Cerebellar nuclear complex (tissue), 1 donor: ENCODE measurements at places on chromosomes 7 and 10.

- no peak for DNase-seq
Measured at GRCh38 chr10:1567742-1568495, 169.4 kb downstream of the ADARB2 start.

DNA sequence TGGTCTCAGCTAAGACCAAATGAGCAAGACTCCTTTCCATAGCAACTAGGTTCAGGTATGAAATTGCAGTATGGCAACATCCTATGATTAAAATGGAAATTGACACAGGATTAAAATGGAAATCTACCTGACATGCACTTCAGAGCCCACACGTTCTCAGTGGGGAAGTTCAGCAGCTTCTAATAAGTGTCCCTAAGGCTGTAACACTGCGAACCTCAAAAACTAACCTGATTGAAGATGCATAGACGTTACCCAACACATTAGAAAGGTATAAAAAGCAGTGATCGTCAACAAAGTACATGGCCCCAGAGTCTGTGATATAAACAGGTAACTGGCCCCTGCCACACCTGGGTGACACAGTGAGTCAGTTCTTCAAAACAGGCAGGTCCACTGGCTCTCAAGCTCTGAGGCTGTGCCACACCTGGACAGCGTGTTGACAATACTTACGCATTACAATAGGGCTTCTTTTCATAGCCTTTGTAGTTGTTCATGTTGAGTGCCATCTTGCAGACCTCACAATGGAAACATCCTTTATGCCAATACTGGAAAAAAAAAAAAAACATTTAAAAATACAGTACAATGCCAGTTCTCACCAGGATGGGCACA lies 274.9 kb upstream of the NEBL start:
- DNase-seq: no peak

DNA sequence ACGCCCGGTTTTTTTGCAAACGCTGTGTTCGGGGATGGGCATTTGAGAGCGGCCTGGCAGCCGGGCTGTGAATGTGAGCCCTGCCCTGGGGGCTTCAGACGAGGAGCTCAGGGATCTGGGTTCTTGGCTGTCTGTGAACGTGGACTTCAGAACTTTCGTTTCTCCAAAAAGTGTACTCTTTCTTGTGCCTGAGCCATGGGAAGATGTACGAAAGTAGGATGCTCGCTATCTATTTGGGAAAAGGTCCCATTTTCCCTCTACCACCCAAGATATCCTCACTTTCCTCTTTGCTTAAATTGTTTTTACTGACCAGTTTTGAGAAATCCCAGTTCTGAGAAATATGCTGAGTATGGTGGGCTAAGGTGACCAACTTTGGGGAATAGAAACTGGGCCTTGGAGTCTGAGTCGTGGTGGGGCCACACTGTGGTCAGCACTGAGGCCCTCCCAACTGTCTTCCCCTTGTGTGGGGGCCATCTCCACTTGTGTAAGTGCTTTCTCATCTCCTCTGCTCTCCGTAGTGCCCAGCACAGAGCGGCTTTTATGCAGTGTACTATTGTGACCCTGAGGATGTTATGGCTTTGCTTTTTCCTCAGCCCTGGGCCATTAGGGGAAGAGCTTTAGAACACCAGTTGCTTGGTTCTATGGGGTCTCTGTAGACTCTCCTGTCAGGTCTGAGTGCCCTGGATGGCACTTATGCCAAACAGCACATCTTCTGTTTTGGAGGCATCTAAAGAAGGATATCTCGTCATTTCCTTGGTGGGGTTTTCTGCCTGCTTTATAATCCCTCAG lies 918 bp downstream of the DBNL start:
- DNase-seq: no peak

- DNase-seq: no peak
Measured at GRCh38 chr7:137276189-137276588, 67.3 kb downstream of the PTN start.

GRCh38 chr7:7408001-7408770 lies 127.5 kb downstream of the COL28A1 start:
- DNase-seq: no peak

- no peak for DNase-seq
Measured at GRCh38 chr7:19558527-19558926, 150.3 kb downstream of the POLR1F start.

DNA sequence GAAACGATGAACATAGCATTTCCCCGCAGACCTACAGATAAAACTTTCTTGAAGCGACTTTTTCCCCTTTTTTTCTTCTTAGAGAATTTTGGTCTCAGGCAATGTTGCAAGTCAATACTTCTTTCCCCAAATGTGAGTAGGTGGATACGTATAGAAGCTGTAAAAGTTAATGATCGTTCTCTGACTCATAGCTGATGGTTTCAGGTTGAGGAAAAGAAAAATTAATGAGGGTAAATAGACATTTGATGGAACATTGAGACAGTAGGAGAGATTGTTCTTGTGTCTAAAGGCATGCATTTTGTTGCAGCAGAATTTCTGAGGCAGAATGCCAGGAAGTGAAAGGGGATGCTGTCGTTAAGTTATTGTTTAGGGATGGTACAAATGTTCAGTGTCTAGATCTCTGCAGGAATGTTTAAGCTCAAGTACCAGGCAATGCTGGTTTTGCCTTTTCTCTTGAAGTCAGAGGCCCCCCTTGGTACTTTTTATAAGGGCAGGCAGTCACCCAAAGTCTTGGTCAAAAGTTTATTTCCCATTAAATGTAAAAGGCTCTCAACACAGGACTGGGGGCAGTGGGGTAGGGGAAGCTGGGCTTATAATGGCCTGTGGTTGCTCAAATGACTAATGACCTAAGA lies 9.3 kb downstream of the TCF7L2 start:
- DNase-seq: no peak

DNA sequence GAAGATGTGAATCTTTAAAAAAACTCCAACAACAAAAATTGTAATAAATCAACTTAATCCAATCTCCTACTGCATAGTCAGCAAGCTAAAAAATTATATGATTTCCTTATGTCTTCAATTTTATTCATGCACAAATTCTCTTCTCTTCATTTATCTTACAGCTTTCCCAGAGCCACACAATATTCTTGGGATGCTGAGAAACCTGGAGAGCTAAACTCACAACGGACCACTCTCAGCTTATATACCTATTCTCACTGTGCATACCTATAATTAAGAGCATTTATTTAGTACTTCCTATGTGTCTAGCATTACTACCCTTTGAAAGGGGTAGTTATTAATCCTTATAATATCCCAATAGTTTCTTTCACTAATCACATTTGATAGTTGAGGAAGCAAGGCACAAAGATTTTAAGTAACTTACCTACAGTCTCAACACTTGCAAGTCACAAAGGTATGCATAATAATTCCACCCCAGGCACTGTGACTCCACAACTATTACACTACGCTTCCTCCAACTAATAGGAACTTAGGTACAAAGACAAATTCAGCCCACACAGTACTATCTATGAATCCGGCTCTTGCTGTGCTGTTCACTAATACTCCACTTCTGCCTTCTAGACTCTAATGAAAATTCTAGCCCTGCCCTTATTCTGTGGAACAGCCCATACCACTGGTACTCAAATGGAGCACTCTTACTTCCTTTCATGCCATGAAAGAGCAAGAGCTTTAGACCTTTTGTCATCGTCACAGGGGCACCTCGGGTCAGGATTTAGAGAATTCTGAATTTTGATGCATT lies 5.1 kb downstream of the CCDC71L start:
- no peak for DNase-seq

- no peak for DNase-seq
Measured at GRCh38 chr7:121931149-121931902, 58.4 kb downstream of the PTPRZ1 start.

- no peak for DNase-seq
Measured at GRCh38 chr10:72779874-72780273, 87.9 kb downstream of the MCU start.

GRCh38 chr10:98268694-98269431 lies 869 bp upstream of the LOXL4 start:
- DNase-seq: no peak

DNA sequence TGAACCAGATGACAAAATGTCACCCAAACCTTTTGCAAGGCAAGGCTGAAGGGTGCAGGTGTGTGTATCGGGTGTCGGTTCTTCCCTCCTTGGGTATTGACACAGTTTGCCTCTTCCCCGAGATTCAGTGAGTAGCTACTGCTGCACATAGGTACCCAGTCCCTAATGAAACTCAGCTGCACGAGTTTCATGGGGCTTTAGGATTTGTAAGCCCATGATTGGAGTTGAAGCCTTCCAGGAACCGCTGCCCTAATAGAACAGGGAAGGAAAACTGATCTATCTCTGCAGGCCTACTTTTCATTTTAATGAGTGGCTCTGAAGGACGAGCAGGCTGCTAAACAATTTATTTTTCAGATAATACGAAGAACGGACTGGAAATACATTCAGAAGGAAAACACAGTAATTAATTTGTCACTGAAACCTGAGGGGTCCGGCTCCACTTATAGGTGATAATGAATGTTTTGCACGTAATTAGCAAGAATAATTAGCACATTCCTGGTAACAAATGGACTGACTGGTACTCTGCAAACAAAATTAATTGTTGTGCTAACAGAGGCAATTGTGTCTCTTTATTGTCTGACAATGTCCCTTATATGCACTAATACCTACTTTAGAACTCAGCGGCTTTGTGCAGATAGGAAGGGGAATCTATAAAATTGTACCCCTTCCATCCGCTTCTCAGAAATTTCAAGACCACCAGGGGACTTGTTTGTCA lies 49.6 kb upstream of the FZD8 start:
- DNase-seq: no peak

DNA sequence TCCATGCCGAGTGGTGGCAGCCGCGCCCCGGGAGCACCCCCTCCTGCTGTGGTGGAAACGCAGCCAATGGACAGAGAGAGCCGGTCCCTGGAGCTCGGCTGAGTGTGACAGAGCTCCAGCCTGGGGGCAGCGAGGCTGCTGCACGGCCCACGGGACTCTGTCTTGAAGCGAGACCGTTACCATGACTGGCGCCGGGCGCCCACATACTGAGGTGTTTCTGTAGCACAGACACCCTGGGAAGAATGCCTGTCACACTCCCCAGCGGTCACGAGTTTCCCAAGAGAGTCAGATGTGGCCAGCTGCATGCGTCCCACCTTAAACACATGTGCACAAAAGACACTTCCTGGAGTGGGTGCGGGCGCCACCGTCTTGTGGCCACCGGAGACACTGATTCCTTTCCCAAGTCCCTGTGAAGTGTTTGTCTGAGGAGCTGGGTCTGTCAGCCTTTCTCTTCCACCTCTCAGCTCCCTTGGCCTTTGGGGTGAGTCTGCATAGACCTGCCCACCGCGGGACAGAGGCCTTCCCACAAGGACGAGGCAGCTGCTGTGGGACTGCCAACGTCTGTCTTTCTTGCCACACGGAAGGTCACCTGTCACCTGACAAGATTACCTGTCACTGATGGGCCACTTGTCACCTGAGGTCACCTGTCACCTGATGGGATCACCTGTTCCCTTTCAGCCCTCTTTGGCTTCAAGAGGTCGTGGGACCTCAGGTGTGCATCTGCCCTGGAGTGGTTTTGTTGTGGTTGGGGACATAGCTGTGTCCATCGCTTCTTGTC lies 94.6 kb downstream of the DNAJB6 start:
- DNase-seq: no peak

DNA sequence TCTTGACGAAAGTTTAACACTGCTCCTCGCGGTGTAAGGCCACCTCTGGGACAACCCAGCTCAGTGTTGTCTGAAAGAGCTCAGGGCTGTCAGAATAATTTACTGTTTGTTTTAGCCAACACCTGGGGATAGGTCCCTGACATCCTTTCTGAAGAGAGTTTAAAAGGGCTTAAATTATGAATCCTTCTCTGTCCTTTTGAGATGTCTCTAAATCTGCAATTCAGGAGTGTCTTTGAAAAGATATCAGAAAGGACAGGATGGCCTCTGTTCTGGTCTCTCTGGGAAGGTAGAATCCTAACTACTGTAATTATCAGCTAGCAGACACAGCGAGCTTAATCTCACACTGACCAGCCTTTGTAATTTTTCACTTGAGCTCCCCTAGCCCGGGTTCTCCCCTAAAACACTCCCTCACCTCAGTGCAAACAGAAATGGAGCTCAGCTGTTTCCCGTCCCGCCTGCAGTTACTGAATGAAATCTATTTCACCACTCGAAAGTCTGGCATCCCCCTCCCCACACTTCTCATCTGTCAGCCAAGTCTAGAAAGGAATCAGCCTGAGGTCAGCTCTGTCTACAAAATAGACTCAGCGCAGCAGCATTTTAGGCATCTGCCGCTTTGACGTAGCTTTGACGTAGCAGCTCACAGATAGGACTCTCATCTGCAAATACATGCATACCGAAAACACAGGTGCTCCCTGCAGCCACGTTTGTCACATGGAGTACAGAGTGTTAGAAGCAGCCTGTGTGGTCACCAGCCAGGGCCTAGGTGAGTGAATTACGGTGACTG lies 4.8 kb downstream of the DYNC2I1 start:
- no peak for DNase-seq

GRCh38 chr7:44305564-44306507 lies 19.6 kb downstream of the CAMK2B start:
- DNase-seq: no peak

DNA sequence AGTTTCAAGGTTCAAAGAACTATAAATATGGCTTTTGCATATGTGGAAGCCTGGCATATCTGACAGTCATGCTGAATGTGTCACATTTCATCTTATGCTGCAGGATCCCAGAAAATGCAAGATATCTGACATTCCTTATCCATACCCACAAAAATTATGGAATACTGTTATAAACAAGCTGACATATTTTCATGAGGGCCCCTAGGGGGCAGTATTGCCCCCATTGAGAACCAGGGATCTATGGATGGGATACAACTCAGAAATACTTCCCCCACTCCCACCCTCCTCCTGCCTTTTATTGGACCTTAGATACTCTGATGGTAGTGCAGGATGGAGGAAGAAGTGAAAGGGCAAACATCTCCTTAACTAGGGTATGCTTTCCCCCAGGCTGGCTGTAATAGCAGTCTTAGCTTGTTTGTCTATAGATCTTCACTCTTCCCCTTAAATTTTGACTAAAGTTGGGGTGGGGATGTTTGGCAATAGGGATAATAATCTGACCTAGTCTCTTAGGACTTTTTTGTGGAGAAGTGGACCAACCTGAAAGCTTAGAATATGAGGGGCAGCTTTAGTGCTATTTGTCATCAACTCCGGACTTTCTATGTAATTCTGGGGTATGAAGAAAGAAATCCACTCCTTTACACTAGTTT lies 3.5 kb upstream of the GNGT1 start:
- DNase-seq: no peak

- DNase-seq: no peak
Measured at GRCh38 chr10:80646366-80646765, 108.7 kb downstream of the SH2D4B start.

GRCh38 chr7:30176463-30177109 lies 41.8 kb downstream of the MTURN start:
- DNase-seq: no peak

GRCh38 chr7:103446049-103446520 lies at the start of gene SLC26A5:
Gene SLC26A5 (minus strand): TSS chr7:103446207. CDS start chr7:103421514, 24,693 bp downstream.
- DNase-seq: no peak

GRCh38 chr7:128112018-128112780 lies 81.0 kb upstream of the LRRC4 start:
- no peak for DNase-seq
